Ovary (tissue), 10 donors: ENCODE measurements at places on chromosomes 3 and 15.

- DNase-seq: no peak
These were observed 425.3 kb upstream of the CBLB start for GRCh38 chr3:106294121-106294520.

GRCh38 chr3:105899516-105899915 is 30.7 kb upstream of the CBLB start:
- no peak for DNase-seq

- DNase-seq: no peak
These were observed 48.2 kb downstream of the ATR start for GRCh38 chr3:142530296-142530695.

- DNase-seq: no peak
These were observed 447.7 kb downstream of the GABRG3 start for GRCh38 chr15:27418726-27419125.

DNA sequence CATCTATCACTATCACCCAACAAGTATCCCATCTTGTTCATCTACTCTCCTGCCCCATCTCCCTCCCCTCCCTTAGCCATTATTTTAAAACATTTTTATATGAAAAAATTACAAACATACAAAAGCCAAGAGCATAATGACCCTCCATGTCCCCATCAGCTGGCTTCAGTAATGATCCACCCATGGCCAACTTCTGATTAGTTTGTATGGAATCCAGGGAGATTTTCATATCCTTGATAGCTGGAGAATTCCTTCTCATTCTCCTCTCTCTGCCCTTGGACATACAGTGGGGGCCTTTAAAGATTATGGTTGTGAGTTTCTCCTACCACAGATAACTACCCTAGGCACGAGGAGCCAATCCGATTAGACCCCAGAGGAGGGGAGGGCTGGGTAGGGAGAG is 40.2 kb downstream of the IRAK2 start:
- DNase-seq: no peak

- no peak for DNase-seq
These were observed 270.0 kb upstream of the HES1 start for GRCh38 chr3:193865896-193866480.

DNA sequence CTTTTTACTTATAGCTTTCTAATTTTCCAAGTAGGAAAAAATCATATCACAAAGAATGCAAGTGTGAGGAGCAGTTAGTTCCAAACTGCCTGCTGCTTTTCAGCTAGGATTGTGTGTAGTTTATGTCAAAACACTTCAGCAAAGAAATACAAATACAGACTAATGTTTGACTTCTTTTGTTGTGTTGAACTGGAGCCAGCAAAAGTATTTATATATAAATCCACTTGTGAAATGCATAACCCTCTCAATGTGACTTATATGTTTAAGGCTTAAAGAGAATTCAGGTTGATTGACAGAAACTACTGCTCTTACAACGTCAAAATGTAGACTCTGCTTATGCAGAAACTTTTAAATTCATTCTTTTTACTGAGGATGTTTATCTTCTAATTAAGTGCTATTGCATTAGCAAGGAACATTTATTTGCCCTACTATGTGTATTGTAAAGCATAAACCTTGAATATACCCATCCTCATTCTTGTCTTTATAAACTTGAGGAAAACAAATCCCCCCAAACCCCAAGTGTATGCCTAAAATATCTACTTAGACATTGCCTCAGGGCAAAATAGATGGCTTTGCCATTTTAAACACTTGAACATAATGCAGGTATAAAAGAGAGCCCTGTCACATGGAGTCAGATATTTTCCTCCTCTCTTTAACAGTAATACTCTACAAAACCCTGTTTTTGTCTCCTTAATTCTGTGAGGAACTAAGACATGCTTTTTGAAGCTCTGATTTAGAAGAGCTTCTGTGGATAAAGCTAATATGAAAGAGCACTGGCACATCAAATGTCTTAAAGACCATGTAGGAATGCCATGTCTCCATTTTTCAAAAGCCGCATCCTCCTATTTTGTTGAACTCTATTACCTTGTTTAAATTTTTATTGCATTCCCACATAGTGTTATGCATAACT is 302.8 kb upstream of the TBC1D5 start:
- DNase-seq: no peak

GRCh38 chr3:196596355-196596754 is 27.9 kb downstream of the FBXO45 start:
- DNase-seq: no peak

- no peak for DNase-seq
These were observed 46.4 kb downstream of the MORC1 start for GRCh38 chr3:109071350-109072142.

- DNase-seq: peak; percentile 29
These were observed 69.7 kb downstream of the USF3 start for GRCh38 chr3:113626503-113627371.

- DNase-seq: no peak
These were observed 420.4 kb upstream of the SEMA6D start for GRCh38 chr15:47296881-47297280.

- peak; percentile 60 for DNase-seq
These were observed 56.7 kb upstream of the BLM start for GRCh38 chr15:90660195-90660998.

- DNase-seq: no peak
These were observed 35.1 kb downstream of the SLMAP start for GRCh38 chr3:57791245-57791644.

DNA sequence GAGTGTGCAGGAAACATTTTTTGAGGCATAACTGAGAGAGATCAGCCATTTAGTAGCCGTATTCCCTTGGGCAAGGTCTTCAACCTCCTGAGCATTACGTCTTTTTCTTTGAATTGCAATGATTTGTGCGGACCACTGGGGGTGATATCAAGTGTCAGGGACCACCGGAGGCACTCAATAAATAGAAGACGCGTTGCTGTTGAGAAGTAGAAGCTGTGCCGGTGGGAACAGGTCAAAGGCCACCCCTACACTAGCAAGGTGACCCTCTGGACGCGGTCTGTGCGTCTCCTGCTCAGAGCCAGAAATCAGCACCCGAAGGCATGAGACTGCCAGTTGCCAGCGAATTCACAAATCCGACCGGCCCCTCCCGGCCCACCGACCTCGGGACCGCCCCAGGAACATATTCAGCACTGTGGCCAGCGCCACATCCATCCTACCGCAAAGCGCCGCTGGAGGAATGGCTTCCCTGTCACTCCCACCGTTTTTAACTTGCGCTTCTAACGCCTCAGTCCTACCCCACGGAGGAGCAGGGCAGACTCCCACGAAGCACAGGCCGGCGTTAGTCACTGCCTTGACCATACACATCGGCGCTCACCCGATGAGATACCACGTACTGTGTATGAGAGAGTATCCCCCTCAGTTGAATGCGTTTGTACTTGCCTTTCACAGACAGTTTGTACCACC is 1.4 kb upstream of the GHSR start:
- DNase-seq: no peak

DNA sequence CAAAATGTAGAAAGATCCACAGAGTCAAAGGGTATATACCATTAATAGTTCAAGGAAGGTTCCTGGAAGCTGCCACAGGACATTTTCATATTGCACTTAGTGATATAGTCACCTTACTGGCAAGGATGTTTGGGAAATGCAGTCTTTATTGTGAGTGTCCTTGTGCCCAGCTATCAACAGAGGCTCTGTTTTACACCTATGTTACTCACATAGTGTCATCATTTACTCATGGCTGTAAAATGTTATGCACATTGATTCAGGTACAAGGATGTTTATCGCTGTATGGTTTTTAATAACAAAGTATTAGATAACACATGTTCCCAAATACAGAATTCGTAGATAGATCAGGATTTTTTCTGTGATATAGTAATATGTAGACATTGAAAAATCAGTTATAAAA is 50.9 kb downstream of the ZPLD1 start:
- DNase-seq: no peak

DNA sequence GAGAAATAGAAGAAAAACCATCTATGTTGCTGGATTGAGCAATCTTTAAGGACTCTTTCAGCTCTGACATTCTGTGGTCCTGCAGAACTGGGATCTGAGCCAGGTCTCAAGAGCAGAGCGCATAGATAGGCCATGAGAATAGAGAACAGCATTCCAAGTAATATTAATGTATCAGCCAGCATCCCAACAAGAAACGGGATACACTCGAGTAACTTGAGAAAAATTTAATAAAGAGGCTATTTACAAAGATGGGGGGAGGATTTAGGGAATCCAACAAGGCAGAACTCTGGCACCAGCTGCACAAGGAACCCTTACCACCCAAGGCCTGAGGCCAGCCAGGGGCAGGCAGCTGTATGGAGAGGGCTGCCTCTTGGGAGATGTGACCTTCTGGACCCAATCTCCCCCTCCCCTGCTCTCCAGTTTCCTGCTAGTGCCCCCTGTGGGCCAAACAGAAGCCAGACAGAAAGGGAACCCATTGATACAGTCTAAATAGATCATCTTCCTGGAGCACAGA is 8.2 kb downstream of the TMOD2 start:
- DNase-seq: peak; percentile 60

DNA sequence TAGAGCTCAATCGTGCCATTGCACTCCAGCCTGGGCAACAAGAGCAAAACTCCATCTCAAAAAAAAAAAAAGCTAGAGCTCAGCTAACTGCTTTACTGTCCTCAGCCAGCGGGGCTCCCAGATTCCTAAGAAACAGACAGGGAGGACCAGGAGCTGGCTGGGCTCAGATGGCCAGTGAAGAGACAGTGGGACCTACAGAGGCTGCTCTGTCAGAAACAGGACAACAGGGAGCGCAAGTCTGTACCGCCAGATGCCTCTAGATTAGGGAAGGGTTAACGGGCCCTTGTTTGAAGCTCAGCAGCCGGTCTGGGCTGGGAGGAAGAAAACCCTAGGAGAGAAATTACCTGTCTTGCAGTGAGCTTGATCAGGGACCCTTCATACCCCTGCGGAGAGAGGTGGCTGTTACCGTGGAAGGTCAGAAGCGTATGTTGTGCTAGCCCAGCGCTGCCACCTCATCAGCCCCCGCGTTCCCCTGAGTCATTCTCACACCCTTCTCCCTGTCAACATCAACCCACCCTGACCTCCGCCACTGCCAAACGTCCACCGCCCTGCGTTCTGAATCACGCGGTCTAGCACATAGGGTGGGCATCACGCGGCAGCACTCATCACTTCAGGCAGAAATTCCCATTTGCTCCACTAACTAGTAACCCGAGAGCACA is 25.3 kb downstream of the RBPMS2 start:
- DNase-seq: no peak

DNA sequence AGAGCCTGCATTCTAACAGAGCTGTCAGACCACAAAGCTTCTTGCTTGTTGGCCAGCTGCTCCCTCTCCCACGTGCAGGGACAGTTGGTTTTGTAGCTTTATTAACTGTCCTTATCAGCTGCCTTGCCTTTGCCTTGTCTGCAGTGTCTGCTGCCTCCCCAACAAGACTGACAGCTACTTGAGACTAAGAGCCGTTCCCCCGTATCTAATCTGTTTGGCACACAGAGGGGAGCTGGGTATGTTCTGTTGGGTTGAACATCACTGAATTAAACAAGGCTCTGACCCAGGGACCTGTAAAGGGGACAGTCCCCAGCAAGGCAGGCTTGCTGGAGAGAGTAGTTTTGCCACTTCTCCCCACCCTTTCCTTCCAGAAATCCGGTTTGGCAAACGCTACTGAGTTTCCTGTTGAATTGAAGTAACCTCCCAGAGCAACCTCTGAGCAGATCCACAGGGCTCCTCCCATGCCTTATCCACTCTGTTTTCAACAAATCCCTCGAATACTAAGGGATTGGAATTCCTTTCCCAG is 116.1 kb downstream of the ANP32A start:
- no peak for DNase-seq

DNA sequence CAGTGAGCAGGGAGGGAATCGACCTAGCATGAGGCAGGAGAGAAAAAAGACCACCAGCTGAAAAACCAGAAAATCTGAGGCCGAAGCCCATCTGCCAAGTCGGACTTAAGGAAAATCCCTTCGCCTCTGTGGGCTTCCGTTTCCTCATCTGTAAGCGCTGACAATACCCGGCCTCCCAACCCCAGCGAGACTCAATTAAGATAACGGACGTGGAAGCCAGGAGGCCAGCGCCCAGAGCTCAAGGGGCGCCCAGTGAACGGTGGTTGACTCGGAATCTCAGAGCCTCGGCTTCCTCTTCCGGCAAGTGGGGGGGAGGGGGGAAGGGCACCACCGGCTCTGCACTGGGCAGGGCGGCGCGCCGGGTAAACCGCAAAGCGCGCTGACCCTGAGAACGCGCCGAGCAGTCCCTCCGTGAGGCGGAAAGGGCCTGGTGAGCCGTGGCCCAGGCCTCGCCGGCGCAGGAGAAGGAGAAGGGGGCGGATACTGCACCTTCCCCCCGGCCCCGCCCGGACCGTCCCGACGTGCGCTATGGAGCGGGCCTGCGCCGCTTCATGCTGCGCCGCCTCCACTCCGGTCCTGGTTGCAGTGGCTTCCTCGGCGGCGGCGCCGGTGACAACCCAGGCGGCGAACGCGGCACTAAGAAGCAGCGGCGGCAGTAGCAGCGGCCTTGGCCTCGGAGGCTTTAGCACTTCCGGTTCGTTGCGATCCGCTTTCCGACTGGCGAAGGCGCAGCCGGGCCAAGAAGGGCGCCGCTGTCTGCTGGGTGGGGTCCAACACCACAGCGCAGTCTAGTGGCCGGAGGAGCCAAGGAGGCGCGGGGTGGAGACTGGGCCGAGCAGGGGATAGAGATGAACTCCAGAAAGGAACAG is at the start of gene DPP8:
TSS of gene DPP8 (minus strand) at position 693 of the 869 bp plus-strand sequence. CDS start 5,136 bp downstream, outside the sequence.
- peak; percentile 95 for DNase-seq

GRCh38 chr15:92159906-92160841 is 233.5 kb upstream of the ST8SIA2 start:
- no peak for DNase-seq

GRCh38 chr15:71042356-71042922 is 72.8 kb upstream of the THSD4 start:
- DNase-seq: no peak

DNA sequence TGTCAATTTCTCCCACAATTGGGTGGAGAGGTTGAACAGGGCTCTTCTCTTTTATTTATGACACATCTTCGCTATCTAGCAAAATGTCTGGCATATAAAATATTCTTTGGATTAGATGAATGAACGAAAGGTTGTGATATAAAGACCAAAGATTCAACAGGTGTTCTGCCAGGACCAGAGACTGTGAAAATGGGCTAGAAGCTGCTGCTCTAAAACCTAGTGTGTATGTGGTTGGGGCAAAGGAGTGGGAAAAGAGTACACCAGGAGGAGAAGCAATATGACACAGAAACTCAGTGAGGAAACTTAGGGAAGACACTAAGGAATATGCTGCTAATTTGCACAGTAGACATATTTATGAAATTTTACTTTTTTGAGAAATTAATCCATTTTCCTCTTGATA is 102.0 kb upstream of the CCDC80 start:
- DNase-seq: no peak

GRCh38 chr15:100059094-100059493 is 282.7 kb downstream of the ADAMTS17 start:
- no peak for DNase-seq
